ENCODE measurements at places on chromosomes 2 and 18.

DNA sequence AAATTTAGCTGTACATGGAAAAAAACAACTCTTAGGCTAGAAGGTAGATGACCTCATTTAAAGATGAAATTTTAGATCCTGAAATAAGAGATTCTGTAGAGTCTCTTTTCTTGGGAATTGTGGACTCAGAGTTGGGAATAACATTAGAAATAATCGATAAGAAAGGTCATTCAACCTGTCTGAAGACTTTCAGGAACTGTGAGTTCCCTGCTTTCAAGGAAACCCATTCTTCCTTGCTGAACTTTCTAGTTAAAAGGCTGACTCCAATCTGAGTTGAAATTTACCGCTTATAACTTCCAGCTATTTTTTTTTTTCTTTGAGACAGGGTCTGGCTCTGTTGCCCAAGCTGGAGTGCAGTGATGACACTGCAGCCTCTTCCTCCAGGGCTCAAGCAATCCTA is 16.8 kb upstream of the SMAD7 start:
- DNase-seq = no peak

GRCh38 chr18:54852780-54853675 is 24.8 kb downstream of the RAB27B start:
- no peak for DNase-seq

DNA sequence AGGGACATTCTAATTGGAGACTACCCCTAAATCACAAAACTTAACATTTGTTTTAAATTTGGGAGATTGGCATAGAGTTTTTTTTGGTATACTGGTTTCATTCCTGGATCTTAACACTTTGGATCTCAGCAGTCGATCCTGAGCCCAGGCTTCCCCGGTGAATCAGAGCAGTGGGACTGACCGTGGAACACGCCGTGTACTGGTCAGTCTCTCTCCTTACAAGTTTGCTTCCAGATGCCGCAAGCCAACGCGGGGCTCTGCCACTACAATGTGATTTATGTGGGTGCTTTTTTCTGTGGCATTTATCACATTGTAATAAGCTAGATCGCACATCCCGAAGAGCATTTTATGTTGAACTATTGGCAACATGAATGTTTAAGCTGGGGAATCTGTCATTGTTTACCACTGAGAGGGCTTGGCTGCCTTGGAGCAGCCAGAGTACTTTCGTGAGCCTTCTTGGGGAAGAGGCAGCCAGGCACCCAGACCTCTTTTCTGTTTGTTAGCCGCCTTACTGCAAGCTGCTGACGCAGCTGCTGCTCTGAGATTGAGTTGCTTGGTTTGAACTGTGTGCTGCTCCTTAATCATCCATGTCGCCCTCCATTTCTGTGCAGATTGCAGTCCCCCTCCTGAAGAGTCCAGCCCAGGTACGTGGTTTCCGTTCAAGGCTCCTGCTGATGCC is 49.3 kb downstream of the COA5 start:
- DNase-seq = no peak

DNA sequence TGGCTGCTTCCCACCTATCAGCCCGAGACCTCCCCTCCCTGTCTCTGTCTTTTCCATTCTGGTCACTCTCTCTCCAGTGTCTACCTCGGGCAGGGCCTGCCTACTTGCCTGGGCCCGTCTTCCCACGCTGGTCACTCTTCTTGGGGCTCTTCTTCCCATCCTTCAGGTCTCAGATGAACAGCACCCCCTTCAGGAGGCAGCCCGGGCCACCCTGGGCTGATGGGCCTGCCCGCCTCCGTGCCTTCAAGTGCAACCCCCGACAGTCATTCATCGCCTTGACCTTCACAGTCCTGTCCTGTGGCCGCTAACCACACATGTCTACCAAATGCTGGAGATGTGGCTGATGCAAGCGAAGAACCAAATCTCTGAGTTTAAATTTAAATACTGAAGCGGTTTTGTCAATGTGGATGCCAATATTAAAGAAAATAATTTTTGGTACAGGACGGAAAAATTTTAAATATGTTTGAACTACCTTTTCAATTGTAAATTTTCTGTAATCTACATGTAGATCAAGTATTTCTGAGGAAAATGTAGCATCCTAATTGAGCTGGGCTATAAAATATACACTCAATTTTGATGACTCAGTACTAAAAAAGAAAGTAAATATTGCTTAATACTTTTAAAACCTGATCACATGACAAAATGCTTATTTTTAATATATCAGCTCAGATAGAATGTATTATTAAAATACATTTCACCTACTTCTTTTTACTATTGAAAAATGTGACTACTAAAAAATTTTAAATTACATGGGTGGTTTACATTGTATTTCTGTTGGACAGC is 96.4 kb downstream of the LAMA1 start:
- DNase-seq = no peak

- no peak for DNase-seq
These were observed 31.4 kb upstream of the NRP2 start for GRCh38 chr2:205650931-205651330.

- no peak for DNase-seq
These were observed 20.8 kb downstream of the CRIM1 start for GRCh38 chr2:36376319-36376765.
